ENCODE measurements at places on chromosomes 13 and 19. TPM values are rescaled to one million over a fixed set of nuclear protein-coding genes. Genes with fewer than 3 reads are reported as not detected.

Gene DMAC2
- total RNA-seq, result 41.4 TPM

Gene ATP4A
- total RNA-seq, result not detected

Gene KRTDAP
- total RNA-seq, result 85.6 TPM

Gene BICRA
- 6.1 TPM for total RNA-seq

Gene SPIB
- total RNA-seq, result not detected

Gene SPRED3
- total RNA-seq, result not detected

Gene PRTN3
- total RNA-seq, result not detected

Gene LILRA1
- 0.57 TPM for total RNA-seq

Gene RASAL3
- total RNA-seq, result 2.2 TPM

Gene DNAAF3
- 1.7 TPM for total RNA-seq

Gene TMEM272
- not detected for total RNA-seq

Gene NUCB1
- total RNA-seq, result 93.5 TPM
